ENCODE measurements at places on chromosomes 7 and 10.

DNA sequence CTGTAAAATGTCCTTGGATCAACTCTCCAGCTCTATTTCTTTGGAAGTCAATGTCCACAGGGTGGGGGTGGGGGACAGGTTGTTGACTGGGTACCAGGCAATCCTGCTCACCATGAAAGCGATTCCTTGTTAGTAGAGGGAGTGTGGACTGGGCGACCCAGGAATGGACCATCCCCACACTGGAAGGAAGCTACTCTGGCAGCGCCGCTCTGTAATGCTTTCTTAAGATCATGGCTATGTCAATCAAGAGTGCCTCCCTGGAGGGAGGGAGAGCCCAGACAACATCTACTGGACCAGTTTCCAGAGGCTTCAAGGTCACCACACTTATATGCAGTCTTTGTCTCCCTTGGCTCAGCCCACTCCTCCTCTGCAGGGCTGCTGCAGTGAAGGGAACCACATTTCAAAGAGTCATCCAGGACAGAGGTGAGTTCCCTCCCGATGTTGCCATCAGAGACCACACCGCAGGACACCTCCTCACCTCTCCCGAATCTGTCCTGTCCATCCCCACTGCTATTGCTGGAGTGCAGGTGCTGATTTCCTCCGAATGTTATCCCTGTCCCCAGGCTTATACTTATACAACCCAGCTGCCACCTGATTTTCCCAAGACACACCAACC is 6.9 kb downstream of the GIMAP5 start:
- DNase-seq: no peak

DNA sequence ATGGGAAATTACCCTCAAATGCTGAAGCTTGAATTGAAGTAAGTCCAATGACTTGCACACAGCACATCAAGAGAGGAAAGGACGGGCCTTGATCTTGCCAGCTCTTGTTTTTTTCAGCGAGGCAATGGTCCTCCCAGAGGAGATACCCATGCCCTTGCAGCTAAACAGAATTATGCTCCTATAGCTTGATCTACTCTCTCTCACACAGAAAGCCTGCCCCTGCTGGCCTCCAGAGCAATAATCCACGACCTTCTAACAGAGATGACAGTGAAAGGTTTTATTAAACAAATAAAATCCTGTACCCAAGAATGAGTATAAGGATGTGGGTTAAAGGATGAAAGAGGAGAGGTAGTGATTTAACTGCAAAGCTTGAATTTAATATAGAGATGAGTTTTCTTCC is 268.0 kb downstream of the ADRA2A start:
- DNase-seq: peak; percentile 0

GRCh38 chr7:116862951-116863670 is 724 bp downstream of the CAPZA2 start:
- no peak for DNase-seq

DNA sequence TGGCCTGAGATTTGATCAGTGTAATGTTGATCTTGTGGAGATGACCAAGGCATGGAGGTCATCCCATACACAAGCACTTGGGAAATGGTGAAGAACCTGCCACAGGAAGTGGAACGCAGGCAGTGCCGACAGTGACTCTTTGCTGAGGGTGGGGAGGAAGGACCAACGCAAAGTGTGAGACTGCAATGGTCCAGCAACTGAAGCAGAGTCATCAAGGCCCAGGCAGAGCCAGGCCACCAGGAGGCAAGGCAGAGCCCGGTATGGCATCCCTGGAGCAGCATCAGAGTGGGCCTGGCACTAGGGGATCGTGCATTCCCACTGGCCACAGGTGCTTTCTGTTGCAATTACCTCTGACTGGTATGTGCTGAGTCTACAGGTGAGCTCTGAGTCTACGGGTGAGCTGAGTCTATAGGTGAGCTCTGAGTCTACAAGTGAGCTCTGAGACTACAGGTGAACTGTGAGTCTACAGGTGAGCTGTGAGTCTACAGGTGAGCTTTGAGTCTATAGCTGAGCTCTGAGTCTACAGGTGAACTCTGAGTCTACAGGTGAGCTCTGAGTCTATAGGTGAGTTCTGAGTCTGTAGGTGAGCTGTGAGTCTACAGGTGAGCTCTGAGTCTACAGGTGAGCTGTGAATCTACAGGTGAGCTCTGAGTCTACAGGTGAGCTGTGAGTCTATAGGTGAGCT is 132.9 kb downstream of the KLF6 start:
- DNase-seq: no peak

DNA sequence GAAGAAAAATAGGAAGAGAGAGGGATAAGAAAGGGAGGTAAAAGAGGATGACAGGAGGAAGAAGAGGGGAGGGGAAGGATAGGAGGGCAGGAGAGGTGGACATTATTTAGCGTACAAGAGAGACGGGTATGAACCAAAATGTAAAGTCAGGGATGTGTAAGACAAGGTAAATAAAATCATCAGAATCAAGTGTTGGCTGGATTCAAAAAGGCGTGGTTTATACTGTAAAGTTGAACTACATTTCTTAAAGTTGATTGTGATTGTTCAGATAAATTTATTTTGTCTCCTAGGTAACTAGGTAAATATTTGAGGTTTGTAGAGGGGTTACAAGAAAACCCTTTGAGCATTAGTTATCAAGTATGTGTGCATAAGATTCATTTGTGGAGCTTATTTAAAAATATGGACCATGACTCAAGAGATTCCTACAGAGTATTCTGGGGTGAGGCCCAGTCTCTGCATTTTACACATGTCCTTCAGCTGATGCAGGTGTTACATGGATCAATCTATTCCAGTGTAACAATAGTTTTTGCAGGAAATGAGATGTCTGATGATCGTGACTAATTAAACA is 512.1 kb upstream of the MBL2 start:
- DNase-seq: no peak

- no peak for DNase-seq
Observed at GRCh38 chr10:109689785-109690184, 233.5 kb downstream of the XPNPEP1 start.

DNA sequence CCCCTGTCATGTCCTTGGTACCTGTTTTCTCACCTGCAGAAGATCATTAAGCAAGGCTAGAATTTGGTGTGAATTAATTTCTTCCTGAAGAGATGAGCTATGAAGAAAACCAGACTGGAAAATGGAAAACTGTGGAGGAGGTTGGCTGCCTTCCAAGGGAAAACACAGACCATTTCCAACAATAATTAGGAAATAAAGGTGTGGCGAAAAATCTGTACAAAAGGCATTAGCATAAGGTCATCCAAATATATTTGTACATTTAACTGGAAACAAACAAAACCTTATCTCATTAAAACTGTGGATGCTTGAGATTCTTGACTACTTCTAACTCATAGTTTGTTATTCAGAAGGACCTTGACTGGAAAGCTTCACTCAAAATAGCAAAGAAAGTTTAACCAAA is 1.7 kb downstream of the STN1 start:
- DNase-seq: peak; percentile 34

DNA sequence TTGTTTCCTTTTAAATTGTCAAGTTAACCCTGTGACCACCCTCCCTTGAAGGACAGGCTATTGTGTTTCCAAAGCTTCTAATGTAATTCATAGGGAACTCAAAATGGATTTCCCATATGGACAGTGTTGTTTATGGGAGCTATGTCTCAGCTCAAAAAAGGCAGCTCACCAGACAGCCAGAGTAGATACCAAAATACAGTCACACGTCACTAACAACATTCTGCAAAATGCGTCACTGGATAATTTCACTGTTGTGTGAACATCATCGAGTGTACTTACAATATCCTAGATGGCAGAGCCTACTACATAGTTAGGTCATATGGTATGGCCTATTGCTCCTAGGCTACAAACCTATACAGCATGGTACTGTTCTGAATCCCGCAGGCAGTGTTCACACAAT is 97.4 kb downstream of the AVL9 start:
- no peak for DNase-seq

GRCh38 chr10:71064413-71065118 is 147.8 kb upstream of the UNC5B start:
- DNase-seq: no peak

GRCh38 chr10:132149271-132149670 is 37.5 kb upstream of the DPYSL4 start:
- no peak for DNase-seq

- DNase-seq: no peak
Observed at GRCh38 chr7:2029936-2030335, 202.8 kb downstream of the MAD1L1 start.

- DNase-seq: peak; percentile 77
Observed at GRCh38 chr7:44473295-44473694, 17.2 kb downstream of the NUDCD3 start.

- DNase-seq: no peak
Observed at GRCh38 chr7:107907790-107908189, 16.8 kb downstream of the DLD start.

GRCh38 chr7:128233471-128233870 is 7.6 kb upstream of the LEP start:
- DNase-seq: no peak

DNA sequence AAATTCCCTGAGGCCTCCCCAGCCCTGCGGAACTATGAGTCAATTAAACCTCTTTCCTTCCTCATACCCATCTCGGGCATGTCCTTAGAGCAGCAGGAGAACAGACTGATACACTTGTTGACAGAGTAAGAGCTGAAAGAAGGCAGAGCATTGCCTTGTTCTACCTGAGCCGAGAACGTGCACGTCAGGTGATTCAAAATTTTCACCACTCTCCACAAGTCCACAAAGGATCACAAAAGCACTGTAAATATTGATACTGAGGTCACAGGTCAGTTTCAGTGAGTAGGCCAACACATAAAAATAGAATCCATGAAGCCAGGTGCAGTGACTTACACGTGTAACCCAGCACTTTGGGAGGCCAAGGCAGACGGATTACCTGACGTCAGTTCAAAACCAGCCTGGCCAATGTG is 27.8 kb downstream of the DCLRE1C start:
- no peak for DNase-seq

GRCh38 chr10:80590585-80591125 is 53.0 kb downstream of the SH2D4B start:
- no peak for DNase-seq

DNA sequence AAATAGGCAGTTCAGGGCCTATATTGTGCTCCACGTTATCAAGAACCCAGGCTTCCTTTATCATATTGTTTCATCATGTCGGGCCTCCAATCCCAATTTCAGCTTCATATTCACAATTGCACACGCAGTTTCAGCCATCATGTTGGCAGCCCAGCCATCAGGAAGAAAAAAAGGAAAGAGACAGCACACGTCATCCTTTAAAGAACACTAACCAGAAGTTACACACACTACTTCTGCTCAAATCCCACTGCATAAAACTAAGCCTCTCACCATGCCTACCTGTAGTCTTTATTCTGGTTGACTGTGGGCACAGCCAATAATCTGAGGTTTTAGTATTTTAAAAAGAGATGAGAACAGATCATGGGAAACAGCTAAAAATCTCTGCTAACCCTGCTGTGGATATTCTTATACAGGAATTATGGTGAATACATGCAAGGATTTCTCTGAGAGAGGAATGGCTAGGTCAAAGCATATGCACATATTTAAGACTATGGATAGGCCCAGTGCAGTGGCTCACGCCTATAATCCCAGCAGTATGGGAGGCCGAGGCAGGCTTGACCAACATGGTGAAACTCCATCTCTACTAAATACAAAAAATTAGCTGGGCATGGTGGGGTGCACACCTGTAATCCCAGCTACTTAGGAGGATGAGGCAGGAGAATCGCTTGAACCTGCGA is 534.4 kb downstream of the ETV1 start:
- no peak for DNase-seq

- no peak for DNase-seq
Observed at GRCh38 chr10:11154333-11154732, 136.7 kb downstream of the CELF2 start.

GRCh38 chr7:123372368-123372767 is 162.0 kb downstream of the IQUB start:
- DNase-seq: peak; percentile 70

- no peak for DNase-seq
Observed at GRCh38 chr10:17687117-17687831, 43.3 kb downstream of the STAM start.

DNA sequence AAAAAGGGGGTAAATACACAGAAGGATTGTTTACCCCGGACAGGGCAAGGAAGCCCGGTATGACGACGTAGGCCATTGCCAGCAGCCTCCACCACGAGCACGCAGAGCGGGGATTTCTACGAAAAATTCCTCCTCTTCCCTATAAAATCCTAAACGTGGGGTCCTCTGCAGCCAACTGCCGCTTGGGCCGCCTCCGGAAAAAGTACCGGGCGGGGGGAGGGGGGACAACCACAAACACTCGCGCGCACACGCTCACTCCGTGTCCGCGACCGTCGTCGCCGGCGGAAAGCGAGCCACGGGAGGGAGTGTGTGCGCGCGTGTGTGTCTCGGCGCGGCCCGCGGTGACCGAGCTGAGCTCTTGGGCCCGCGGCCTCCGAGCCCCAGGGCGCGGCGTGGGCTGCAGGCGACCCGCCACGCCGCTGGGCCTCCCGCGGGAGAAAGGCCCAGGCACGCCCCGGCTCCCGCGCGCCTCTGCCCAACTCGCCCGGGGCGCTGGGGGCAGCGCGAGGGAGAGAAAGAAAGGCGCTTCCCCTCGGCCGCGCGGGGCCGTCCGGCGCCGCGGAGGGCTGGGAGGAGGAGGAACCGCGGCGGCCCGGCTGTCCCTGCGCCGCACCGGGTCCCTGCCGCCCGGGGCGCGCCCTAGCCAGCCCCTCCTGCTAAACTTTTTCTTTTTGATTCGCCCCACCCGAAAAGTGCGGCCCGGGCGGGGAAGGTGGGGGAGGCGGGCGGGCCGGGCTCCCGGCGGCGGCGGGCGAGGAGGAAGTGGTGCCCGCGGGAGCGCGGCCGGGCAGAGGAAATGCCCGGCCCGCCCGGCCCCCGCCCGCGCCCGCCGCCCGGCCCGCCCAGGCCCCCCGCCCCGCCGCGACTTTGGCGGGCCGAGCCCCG is 1.5 kb downstream of the CTBP2 start:
- peak; percentile 47 for DNase-seq

DNA sequence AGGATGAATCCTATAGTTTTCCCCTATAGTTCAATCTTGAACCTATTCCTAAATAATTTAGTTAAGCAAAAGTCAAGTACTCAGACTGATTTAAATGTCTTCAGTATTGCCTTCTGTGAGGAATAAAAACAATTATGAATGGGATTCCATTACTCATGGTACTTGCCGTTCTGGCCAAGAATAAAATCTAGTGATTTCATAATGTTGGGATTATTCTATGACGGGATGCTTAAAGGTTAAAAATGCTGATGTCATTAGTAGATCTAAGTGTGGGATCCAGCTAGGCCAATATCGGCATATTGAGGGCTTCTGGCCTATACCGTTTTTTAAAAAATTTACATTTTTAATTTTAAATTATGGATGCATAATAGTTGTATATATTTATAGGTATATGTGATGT is 5.3 kb downstream of the BPGM start:
- DNase-seq: peak; percentile 71
